ENCODE measurements at places on chromosomes 4 and X.

- H3K4me1 ChIP-seq = no peaks in the 10 kb centered on the region
- no peak overlapping the region for H3K4me3 ChIP-seq
- no peak for DNase-seq
- no peaks in the 10 kb centered on the region for H3K36me3 ChIP-seq
- no peak overlapping the region for H3K27ac ChIP-seq
- no peaks in the 10 kb centered on the region for H3K27me3 ChIP-seq
Measured at GRCh38 chrX:107207089-107207488, 678 bp downstream of the DNAAF6 start.

DNA sequence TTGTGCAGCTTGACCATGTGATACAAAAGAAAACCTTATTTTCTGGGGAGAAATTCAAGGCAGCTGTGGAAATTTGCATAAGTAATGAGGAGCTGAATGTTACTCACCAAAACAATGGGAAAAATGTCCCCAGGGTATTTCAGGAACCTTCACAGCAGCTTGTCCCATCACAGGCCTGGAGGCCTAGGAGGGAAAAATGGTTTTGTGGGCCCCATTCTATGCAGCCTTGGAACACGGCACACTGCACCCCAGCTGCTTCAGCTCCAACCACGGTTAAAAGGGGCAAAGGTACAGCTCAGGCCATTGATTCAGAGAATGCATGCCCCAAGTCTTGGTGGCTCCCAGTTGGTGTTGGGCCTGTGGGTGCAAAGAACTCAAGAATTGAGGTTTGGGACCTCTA lies 216.1 kb downstream of the MAGEE1 start:
- no peak for DNase-seq
- H3K27me3 ChIP-seq = no peaks in the 10 kb centered on the region
- no peaks in the 10 kb centered on the region for H3K4me1 ChIP-seq
- H3K4me3 ChIP-seq = no peak overlapping the region
- peaks cover 5% of the 10 kb centered on the region for H3K36me3 ChIP-seq

GRCh38 chr4:121227341-121227792 lies 63.2 kb upstream of the TNIP3 start:
- H3K4me1 ChIP-seq = no peaks in the 10 kb centered on the region
- H3K27me3 ChIP-seq = peaks cover 2% of the 10 kb centered on the region
- H3K4me3 ChIP-seq = no peak overlapping the region
- no peaks in the 10 kb centered on the region for H3K36me3 ChIP-seq

DNA sequence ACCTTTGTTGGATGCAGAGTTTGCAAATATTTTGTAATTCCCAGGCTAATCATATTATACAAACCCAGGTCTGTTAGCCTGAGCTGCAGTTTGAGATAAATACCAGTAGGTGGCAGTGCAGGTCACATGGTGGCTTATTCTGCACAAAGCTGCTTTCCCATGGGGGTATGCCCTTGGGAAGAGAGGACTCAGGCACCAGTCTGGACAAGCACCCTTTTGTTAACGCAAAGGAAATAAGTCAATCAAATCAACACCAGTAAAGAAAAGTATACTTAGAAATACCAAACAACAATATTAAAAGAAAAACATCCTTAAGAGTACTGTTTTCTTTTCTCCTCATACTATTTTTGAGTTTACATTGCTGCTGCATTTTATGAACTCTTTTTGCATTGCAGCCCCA lies 389.0 kb upstream of the ZFP42 start:
- no peak overlapping the region for H3K4me3 ChIP-seq
- H3K27me3 ChIP-seq = no peaks in the 10 kb centered on the region
- H3K4me1 ChIP-seq = peaks cover 4% of the 10 kb centered on the region
- no peaks in the 10 kb centered on the region for H3K36me3 ChIP-seq

GRCh38 chrX:69257499-69258127 lies 92.4 kb upstream of the PJA1 start:
- no peak overlapping the region for H3K4me3 ChIP-seq
- H3K27me3 ChIP-seq = peaks cover 13% of the 10 kb centered on the region
- no peak for DNase-seq
- H3K27ac ChIP-seq = no peak overlapping the region
- no peaks in the 10 kb centered on the region for H3K36me3 ChIP-seq
- H3K4me1 ChIP-seq = peaks cover under 1% of the 10 kb centered on the region

- no peaks in the 10 kb centered on the region for H3K4me1 ChIP-seq
- H3K36me3 ChIP-seq = no peaks in the 10 kb centered on the region
- H3K4me3 ChIP-seq = no peak within 1 kb of the TSS
- no peak within 1 kb of the TSS for H3K27ac ChIP-seq
- DNase-seq = no peak
- H3K27me3 ChIP-seq = peaks cover 1% of the 10 kb centered on the region
Measured at GRCh38 chr4:46909078-46909477, at the start of gene COX7B2. COX7B2 (minus strand) TSS chr4:46909245; CDS start chr4:46735192, 174,053 bp downstream.
